Stimulated activated CD4-positive, alpha-beta T cell treated with anti-CD3 and anti-CD28 coated beads, TNF-alpha, amount 100 ng/mL, for 1 hour (primary cell): ENCODE measurements at places on chromosomes 5 and 9.

DNA sequence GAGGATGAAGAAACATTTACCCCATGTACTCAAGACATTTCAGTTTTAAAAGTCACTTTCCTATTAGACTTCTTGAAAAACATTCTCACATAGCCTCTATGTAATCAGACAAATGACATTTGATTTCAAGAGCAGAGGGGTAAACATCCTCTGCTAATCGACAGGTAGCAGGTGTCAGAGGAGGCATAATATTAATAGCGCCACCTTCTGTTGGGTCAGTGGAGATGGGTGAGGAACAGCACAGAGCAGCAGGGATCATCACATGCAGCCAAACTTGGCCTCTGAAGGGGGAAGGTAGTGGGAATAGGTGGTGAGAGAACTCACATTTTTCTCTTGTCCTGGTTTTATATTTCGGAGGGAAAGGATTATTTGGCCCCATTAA is 3.3 kb upstream of the LSM11 start:
- DNase-seq, result no peak

DNA sequence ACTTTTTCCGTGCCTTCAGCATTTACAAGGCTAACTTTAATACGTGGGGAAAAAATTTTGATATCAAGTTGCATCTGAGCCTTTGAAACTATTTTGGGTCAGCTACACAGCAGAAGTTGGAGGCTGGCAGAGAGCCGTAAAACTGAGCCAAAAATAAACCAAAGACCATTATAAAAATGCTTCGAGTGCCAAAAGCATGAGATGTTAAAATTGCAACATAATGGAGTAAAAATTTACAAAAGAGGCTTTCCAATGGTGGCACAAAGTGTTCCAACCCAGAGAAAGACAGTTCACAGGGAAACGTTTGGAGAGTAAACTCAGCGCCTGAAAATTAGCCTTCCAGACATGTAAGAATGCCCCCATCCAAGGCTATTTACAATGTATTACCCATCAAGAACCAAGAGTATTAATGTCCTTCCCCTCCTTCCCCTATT is 190.3 kb downstream of the TLE1 start:
- DNase-seq, result no peak

DNA sequence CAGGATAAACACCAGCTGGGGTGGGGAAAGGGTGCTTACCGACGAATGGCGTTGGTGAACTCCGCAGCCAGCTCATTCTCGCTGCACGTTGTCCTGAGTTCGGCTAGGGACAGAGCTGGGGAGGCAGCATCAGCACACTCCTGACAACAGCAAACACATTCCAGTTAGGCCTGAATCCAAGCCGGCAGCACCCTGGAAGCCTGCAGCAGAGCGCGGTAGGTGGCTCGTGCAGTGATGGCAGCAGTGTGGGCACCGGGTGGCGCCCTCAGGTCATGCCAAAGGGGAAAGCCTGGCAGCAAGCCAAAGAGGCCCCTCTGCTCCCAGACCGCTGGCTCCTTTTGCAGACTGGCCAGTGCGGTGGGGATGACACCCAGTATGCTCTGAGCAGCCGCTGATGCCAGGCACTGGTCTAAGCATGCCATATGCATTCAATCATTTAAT is 66.9 kb downstream of the DCP2 start:
- no peak for DNase-seq

DNA sequence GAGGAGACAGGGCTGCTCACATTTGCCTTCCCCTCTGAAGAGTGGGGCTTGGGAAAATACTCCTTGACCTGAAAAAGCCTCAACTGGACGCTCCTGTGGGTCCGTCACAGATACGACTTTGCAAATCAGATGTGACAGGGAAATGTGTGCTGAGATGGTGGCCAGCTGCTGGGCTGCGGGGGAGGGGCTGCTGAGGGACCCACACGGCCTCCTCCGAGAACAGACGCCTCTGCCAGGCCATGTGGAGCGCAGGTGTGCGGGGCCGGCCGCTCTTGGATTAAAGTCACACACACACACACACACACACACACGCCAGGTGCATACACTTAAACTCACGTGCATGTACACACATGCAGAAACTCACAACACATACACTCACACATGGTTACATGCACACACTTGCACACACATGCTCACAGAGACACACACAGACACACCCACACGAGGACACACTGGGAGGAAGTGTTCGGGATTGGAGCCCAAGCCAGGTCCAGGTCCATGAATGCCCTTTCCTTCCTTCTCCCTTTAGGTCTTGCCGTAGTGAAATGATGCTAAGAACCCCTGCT is 167.4 kb downstream of the GAPVD1 start:
- no peak for DNase-seq

DNA sequence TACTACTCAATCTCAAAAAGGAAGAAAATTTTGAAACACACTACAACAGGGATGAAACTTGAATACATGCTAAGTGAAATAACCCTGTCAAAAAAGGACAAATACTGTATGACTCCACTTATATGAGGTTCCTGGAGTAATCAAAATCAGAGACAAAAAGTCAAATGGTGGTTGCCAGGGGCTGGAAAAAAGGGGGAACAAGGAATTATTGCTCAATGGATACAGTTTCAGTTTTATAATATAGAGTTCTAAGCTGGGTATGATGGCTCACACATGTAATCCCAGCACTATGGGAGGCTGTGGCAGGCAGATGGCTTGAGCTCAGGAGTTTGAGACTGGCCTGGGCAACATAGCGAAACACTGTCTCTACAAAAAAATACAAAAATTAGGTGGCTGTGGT is 29.0 kb downstream of the ETF1 start:
- no peak for DNase-seq

DNA sequence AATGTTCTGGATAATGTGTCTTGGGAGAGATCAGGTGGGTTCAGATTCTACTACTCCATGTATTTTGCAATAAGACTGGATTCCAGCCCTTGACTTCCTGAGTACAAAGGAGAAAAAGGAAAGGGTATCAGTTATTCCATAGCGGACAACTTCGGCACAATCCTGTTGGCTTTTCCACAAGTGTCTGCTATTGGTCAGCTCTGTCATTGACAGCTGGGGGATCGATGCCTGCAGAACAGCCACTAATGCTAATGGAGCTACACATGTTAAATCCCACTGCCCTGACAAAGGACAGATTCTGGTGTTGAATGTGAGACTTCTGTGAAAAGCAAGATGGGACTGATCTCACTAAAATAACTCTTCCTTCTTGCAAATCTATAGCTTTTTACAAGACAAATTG is 41.2 kb downstream of the IZUMO3 start:
- no peak for DNase-seq

GRCh38 chr5:120790339-120790738 is 326.2 kb downstream of the PRR16 start:
- DNase-seq, result no peak

DNA sequence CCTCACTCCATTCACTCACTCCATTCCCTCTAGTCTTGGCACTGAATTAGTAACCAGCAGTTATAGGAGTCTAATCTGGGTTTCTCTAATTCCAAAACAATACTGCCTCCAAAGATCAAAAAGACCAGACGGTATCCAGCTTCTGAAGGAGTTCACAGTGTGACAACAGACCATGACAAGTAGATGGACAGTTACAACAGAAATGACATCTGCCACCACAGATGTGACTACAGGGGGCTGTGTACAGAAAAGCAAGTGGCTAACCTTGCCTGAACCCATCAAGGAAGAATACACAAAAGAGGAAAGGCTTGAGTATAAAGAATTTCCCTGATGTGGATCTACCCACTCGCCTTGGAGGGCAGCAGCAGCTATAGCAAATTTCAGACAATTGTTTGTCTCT is 112.4 kb downstream of the ACTL7B start:
- no peak for DNase-seq

DNA sequence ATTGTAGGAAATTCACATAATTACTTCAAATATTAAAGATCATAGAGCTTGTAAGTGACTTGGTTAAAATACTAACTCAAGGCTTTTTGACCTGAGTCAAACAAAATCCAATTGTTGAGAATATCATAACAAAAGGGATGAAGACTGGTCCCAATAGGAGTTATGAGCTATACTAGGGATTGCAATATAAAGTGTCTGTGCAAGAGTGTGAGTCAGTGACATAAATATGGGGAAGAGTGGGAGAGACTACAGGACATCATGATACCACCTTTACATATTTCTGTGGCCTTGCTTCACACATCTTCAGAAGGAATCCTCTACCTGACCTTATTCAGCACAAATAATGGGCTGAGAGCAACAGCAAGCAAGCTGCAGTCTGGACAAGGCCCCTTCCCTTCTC is 180.9 kb upstream of the SLC24A2 start:
- no peak for DNase-seq

GRCh38 chr9:130837002-130837511 is 2.0 kb downstream of the ABL1 start:
- DNase-seq, result no peak

GRCh38 chr5:22590677-22591268 is 262.4 kb downstream of the CDH12 start:
- DNase-seq, result no peak

GRCh38 chr5:77259476-77259875 is 49.0 kb downstream of the PDE8B start:
- no peak for DNase-seq

DNA sequence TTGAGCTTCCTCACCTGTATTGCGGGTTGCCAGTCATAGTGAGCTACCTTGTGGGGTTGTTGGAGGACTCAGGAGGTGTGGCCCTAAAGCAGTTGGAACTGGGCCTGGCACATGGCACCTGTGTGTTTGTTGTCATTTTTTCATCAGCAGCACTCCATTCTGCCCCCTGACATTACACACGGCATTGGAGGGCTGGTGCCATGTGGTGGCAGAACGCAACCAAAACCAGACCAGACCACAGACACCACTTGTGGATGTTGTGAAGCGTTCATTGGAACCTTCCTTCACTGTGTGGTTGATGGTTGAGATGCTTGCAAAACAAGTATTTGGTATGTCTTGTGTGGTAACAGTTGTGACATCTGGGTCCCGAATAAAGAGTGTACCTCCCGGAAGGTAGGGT is 113.2 kb upstream of the ERCC6L2 start:
- DNase-seq, result no peak
